ENCODE measurements at places on chromosomes 7 and 10.
A peak's percentile ranks its signal among the peaks of the same experiment; 100 is the strongest.

DNA sequence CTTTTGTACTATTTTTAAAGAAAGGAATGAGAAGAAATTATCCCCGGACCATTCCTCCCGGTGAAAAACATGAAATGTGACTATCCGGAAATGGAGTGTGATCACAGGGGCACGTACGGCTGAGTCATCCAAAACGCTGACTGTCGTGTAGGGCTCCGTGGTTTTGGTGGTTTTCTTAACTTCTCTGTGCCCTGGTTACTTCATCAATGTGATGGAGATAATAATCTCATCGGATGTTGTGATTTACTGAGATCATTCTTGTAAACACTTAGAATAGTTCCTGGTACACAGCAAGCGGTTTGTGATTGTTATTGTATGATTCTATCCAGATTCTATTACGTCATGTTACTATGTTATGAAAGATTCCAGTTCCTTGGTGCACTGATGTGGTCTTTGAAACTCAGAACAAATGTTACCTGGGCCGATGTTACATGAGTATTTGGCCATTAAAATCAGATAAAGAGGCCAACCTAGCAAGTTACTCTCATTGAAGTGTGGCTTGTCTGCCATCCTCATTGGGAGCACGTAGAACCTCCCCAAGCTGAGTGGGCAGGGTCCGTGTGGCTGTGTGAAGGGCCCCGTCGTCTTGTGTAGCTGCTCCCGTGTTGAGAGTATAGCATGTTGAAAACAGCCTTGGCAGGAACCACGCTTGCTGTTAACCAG lies 99.5 kb downstream of the CAMK1D start:
- peak; percentile 9 for DNase-seq

DNA sequence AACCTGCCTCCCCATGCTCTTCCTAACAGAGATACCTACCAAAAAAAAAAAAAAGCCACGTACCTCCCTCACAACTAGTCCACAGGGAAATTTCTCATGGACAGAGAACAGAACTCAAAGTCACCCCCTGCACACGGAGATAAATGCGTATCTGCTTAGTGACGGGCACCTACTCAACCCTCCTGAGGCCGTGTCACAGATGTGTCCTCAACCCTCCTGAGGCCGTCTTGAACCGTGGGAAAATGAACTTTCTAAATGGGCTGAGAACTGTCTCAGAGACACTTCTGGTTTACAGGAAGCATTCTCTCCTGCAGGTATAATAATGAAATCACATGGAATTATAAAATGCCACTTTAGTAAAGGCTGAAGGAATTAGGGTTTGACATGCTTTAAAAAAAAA lies 155.9 kb downstream of the DIP2C start:
- DNase-seq, result no peak

GRCh38 chr7:29567174-29567573 lies 3.5 kb downstream of the PRR15 start:
- no peak for DNase-seq

- no peak for DNase-seq
Observed at GRCh38 chr7:48295296-48295971, 124.2 kb downstream of the ABCA13 start.

GRCh38 chr7:46152696-46153095 lies 231.6 kb upstream of the IGFBP3 start:
- no peak for DNase-seq

DNA sequence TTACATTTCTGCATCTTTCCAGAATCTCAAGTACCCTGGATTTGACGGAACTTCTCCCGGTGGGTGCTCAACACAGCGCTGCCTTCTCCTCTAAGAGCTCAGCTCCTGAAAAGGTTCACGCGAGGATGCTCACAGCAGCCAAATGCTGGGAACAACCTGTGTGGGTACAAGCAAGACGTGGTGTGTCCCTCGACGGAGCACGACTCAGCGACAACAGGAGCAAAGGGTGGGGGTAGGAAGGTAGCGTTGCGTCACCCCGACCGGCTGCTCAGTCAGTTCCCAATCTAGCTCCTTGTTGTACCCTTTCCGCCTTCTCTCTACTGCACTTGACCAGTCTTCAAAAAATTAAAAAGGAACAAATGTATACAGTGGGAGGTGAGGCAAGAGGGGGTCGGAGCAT lies 117.3 kb downstream of the PTPRN2 start:
- no peak for DNase-seq

DNA sequence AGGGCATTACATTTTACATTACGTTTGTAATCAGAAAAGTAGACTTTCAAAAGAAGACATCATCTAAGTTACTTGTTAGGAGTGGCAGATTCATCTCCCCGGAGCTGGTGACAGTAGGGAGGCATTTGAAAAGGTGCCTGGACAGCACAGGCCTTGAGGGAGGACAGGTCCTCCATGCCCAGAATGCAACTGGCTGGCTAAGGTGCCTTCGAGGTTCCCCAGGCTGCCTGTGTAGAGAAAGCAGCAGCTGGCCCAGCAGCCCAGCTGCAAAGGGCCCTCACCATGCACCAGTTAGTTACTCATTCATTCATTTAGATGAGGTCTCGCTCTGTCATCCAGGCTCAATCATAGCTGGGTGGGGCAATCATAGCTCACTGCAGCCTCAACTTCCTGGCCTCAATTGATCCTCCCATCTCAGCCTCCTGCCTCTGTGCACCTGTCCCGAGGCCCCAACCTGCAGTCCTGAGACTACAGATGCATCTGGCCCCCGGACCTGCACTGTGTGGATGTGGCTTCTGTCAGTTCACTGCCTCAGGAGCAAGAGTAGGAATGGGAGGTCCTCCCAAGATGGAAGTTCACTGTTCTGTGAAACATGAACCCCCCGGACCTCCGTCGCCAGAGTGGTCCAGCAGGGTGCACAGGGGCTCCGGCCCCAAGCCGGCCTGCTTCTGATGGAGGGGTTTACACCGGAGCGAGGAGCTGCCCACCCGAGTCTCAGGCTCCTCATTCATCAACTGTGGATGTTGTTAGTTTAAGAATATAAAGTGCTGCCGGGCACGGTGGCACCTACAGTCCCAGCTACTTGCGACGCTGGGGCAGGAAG lies 36.6 kb downstream of the PRKAG2 start:
- no peak for DNase-seq

DNA sequence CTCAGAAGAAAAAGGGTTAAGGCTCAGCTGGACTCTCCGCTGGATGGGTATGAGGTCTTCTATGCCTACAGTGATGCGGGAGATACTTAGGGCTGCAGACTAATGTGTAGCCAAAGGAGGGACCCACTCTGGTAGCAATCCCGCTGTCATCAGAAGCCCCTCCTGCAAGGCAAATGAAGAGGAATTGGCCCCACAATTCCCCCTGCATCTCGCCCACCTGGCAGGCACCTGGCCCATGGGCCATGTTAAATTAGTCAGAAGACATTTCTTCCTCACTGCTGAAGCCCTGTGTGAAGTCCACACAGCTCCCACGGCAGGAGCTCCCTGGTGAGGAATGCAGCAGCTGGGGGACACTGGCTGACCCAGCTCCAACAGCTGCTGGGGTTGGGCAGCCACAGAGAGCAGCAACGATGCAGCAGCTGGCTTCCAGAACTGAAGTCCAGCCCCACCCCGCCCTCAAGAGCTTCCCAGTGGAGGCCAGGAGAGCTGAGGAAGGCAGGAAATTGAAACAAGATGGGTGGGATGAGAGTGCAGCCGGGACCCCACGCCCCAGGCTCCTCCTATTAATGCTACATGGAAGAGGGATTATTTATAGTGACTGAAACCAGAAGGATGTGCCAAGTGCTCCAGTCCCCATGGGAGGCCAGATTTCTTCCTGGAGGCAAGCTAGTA lies 5.5 kb downstream of the VSTM4 start:
- no peak for DNase-seq

GRCh38 chr10:9814285-9814864 lies 1203.3 kb upstream of the CELF2 start:
- no peak for DNase-seq

DNA sequence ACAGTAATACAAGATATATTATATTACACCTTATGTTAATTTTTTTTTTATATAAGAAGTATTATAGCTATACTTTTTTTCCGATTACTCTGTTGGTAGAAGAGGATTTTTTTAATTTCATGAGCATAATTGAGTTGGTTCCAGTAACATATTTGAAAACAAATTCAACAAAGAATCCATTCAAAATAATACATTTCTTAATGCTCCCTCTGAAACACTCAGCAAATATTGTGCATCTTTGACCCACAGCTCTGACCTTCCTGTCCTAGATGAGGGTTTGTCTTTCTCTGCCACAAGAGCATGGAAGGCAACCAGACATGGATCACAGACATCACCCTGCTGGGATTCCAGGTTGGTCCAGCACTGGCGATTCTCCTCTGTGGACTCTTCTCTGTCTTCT lies at the start of gene OR2A2:
TSS of gene OR2A2 (plus strand) at position 301 of the 400 bp plus-strand sequence. CDS start at position 301, 0 bp downstream.
- no peak for DNase-seq

DNA sequence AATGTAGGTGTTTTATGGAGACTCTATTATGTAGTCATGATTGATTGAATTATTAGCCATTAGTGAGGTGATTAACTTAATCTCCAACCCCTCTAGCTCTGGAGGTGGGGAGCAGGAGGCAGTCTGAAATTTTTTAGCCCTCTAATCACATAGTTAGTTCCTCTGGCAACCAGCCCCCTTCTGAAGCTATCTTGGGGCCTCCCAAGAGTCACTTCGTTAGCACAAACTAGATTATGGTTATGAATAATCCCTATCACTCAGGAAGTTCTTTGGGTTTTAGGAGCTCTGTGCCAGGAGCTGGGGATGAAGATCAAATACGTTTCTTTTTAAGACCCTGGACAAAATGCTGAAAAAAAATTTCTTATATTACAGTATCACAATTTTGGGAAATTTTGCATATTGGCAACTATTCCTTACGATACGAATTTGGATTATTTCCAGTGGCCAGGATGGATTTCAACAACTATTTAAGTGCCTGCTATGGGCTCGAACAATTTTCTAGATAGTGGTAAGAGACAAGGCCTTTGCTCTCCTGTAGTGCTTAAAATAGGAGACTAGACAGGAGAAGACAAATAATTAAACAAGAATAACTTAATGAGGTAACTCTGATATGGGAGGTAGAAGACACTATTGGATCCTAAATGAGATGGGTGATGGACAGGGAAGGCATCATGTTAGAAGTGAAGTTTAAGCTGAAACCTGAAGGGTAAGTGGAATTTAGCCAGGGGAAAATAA lies 52.9 kb downstream of the BTAF1 start:
- no peak for DNase-seq

- DNase-seq, result no peak
Observed at GRCh38 chr7:78057571-78057970, 259.0 kb downstream of the PHTF2 start.

DNA sequence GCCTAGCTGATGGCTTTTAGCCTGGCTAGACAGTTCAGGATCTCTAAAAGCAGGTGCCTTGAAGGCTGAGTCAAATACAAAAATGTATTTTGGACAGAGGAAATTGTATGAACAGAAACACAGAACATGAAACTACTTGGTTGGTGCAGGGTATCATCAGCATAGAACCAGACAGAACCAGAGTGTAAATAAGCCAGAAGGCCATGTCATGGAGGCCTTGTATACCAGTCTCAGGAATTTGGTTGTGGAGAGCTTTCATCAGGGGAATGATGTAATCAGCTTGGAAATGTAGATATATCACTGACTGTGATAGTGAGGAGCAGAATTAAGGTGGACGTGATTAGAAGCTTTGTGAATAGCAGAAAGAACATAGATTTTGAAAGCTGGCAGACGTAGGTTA lies 82.9 kb downstream of the CFTR start:
- no peak for DNase-seq

- DNase-seq, result no peak
Observed at GRCh38 chr10:49091450-49092210, 23.7 kb downstream of the VSTM4 start.

GRCh38 chr10:18351421-18351820 lies 211.2 kb downstream of the CACNB2 start:
- DNase-seq, result no peak

DNA sequence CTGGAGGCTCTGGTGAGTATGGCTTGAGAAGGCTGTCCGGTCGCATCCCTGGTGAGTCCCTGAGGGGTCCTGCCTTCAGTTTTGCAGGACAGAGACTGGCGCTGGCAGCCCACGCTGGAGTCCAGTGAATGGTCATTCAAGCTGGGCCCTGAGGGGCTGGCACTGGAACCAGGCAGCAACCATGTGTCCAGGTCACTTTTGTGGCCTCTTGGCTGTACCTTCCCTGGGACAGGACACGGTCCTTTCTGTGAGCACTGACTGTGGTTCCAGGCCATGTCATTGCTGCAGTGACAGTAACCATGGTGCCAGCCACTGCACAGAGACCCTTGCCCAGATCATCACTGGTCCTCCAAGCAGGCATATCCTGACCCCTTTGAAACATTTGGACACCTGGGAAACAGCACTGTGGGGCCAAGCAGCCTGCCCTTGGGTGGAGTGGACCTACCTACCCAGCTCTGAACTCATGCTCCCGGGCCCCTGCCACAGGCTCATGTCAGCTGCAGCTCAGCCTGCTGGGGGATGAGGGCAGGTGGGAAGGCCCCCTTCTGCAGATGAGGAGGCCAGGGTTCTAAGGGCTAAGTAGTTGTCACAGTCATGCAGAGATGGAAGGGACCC lies 72.1 kb downstream of the ADCY1 start:
- DNase-seq, result no peak

DNA sequence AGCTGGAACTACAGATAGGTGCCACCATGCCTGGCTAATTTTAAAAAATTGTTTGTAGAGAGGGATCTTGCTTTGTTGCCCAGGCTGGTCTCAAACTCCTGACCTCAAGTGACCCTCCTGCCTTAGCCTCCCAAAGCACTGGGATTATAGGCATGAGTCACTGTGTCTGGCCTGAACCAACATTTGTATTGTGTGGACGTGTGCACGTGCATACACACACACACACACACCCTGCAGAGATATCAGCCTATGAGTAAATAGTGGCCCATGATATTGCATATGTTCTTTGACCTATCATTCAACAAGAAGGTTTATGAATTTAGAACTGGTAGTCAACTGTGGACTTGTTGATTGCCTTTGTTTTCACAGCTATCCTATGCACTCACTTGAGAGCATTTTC lies 161.6 kb downstream of the BAMBI start:
- peak; percentile 3 for DNase-seq

DNA sequence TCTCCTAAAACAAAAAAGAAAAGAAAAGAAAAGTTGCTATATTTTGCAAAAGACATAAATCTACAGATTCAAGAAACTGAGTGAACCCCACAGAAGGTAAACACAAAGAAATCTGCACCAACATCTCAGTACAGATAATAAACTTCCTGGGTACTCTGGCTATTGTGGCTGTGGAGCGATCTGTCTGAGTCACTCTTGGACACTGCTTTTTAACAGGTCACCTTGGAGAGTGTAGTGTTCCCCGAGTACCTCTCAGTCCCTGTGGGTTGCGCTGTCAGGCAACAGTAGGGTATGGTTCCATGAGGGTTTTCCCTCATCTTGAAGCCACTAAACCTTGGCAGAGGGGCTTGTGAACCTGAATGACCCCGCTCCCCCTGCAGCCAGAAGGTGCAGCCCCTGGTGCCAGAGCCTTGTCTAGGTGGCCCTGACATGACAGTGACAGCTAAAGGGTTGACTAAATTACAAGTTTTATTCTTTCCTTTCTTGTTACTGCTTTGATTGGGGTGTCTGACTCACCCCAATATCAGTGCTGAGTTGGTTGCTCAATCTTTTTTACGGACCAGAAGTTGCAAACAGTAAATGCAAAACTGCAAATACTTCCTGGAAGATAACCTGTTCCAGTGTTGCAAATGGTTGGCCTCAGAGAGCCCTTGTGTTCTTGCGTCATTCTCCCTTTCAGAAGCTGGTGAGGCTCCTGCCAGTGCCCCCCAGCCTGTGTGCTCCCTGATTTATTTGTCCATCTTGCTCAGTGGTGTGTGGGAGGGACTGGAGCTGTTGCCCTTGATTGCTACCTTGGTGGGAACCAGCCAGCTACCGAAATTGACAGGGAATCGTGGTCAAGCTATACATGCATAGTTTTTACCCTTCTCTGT lies 30.6 kb downstream of the POR start:
- no peak for DNase-seq

Measured in erythroblast (primary cell).